ENCODE measurements at places on chromosomes 5 and 9. TPM values are rescaled to one million over a fixed set of nuclear protein-coding genes. Genes with fewer than 3 reads are reported as not detected.

DNA sequence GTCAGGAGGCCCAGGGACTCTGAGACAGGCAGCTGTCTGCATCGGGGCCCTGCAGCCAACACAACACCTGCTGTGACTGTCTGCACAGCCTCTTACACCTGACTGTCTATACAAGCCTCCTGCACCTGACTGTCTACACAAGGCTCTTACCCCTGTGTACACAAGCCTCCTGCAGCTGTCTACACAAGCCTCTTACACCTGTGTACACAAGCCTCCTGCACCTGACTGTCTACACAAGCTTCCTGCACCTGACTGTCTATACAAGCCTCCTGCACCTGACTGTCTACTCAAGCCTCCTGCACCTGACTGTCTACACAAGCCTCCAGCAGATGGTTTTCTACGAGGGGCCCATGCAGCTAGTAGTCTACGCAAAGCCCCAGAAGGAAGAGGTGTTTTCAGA is 18.6 kb downstream of the IRX2 start:
- no peak for DNase-seq

- no peak for DNase-seq
Measured at GRCh38 chr5:120848883-120849282, 384.8 kb downstream of the PRR16 start.

PCDH12 gene
- not detected for total RNA-seq

GRCh38 chr9:124482431-124483031 is 24.7 kb downstream of the NR5A1 start:
- DNase-seq = no peak

DNA sequence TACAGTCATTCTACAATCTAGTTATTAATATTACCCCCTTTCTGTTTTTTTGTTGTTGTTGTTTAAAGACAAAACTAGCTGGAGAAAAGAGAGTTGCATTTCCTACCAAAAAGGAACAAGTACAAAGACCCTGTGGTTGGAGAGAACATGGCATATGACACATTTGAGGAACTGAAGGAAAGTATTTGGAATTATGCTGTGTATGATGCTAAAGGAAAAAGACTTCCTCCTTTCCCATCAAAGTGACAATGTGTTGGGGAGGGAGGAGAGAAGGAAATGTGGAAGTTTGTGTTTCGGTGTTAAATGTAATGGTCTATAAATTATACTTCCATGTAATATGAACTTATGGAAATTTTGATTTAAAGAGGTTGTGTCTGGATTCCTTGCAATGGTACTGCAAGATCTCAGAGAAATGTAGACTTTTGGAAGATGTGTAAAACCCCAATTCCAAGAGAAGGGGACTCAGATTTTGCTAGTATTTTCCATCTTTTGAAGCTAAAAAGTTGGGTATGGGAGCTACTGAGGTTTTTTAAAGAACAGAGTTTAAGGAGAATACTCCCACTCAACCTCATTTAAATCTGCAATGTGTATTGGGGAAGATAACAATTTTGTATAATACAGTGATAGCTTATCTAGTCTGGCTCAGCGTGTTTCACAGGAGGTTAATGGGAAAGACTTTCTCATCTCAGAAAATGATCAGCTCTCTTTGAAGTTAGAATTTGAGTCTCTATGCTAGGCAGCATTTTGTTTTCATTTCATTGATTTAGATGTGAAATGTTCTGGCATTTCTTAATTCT is 15.4 kb upstream of the TNFSF8 start:
- no peak for DNase-seq

Data from MG63 (cell line).